ENCODE measurements at places on chromosomes 1 and 21. TPM values are rescaled to one million over a fixed set of nuclear protein-coding genes. Genes with fewer than 3 reads are reported as not detected.
A peak's percentile ranks its signal among the peaks of the same experiment; 100 is the strongest.

GRCh38 chr1:70084314-70084915, 121.0 kb downstream of the LRRC40 start:
- no peak overlapping the region for H3K27ac ChIP-seq
- H3K27me3 ChIP-seq: no peaks in the 10 kb centered on the region
- no peak for DNase-seq
- H3K4me3 ChIP-seq: no peak overlapping the region

The SLC5A3 gene
- total RNA-seq: 166 TPM

DNA sequence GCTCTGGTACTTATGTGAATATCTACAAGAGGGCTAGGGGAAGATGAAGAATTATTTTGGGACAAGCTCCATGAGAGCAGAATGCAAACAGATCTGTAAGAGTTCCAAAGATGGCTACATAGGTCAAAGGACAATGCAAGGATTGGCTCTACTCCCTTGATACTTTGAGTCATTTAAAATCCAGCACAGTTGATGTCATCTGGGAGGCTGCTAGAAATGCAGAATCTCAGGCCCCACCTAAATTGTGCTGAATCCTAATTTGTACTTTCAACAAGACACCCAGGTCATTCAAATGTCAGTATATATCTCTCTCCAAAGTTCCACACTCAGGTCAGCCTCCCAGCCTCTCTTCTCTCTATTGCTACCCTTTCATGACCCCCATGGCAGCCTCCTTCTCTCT, 23.7 kb upstream of the TADA1 start:
- no peak overlapping the region for H3K27ac ChIP-seq
- no peak overlapping the region for H3K4me3 ChIP-seq
- H3K36me3 ChIP-seq: no peaks in the 10 kb centered on the region
- H3K4me1 ChIP-seq: no peaks in the 10 kb centered on the region

DNA sequence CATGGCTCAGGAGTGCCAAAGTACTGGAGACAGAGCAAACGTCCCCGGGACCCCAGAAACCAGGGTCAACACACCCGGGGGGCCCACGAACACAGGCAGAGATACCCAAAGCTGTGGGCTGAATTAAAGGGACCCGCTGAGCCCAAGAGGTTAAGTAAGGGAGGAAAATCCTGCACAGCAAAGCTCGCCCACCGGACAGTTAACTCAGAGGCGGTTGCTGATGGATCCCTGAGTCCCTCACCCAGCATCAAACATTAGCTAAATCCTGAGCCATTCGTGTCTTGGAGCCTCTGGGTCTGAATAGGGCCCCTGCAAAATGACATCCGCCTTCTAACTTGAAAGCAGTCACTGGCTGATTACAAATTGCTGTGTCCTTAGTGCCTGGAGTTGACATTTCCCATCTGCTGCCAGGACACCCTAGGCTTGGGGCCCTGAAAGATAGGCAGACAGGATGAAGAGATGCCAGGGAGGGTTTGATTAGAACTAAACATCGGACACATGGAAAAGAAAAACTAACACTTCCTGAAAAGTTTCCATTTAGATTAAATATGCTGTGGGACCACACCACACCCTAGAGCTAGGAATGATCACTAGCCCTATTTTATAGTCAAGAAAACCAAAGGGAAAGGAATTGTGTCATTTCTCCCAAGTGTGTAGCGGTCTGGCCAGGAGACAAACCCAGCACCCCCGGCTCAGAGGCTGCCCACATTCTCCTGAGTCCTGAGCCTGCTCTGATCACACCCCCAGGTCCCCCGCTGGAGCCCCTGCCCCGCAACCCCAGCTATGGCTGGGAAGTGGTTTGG, 239.3 kb downstream of the NPHP4 start:
- no peaks in the 10 kb centered on the region for H3K27me3 ChIP-seq
- H3K36me3 ChIP-seq: no peaks in the 10 kb centered on the region
- no peak for DNase-seq
- H3K4me1 ChIP-seq: no peaks in the 10 kb centered on the region
- no peak overlapping the region for H3K4me3 ChIP-seq
- H3K27ac ChIP-seq: no peak overlapping the region

GRCh38 chr1:50047916-50048694, 24.4 kb upstream of the AGBL4 start:
- H3K27me3 ChIP-seq: peaks cover 6% of the 10 kb centered on the region
- no peaks in the 10 kb centered on the region for H3K36me3 ChIP-seq
- H3K4me1 ChIP-seq: no peaks in the 10 kb centered on the region
- no peak overlapping the region for H3K4me3 ChIP-seq
- peak; percentile 8 for DNase-seq
- H3K27ac ChIP-seq: no peak overlapping the region

DNA sequence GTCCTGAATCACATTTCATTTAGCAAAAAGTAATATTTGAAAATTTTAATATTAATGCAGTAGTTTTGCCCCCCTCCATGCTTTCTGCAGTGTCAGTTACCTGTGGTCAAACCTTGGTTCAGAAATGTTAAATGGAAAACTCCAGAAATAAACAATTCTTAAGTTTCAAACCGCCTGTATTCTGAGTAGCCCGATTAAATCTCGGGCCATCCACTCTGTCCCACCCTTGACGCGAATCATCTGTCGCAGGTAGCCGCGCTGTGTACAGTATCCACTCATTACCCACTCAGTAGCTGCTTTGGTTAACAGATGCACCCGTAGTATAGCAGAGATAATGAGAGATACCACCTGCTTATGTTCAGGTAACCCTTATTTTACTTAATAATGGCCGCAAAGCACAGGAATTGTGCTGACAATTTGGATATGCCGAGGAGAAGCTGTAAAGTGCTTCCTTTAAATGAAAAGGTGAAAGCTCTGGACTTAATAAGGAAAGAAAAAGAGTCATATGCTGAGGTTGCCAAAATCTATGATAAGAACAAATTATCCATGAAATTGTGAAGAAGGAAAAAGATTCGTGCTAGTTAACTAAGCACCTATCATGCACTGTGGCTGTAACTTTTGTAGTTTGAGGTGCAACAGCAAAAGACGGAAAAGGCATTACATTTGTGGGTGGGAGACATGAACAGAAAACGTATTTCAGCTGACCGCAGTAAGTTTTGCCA, 889 bp upstream of the SCYL3 start:
- DNase-seq: no peak
- H3K4me3 ChIP-seq: peak overlapping the region; percentile 10
- H3K27me3 ChIP-seq: no peaks in the 10 kb centered on the region
- peak overlapping the region; percentile 99 for H3K27ac ChIP-seq

DNA sequence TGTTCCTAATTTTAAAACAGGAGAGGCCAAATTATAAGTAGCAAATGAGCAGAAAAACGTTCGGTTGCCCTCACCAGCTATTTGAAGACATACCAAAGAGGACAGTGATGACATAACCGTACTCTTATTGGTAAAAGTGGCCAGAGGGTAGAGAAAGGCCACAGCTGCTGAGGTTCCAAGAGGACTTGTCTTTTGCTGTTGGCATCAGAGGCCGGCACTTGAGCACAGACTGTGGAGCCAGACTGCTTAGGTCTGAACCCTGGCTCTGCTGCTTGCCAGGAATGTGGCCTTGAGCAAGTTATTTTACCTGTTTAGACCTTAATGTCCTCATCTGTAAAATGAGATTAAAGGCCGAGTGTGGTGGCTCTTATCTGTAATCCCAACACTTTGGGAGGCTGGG, 14.9 kb downstream of the ETV3L start:
- no peaks in the 10 kb centered on the region for H3K36me3 ChIP-seq
- DNase-seq: no peak
- no peak overlapping the region for H3K4me3 ChIP-seq
- H3K27ac ChIP-seq: no peak overlapping the region
- H3K4me1 ChIP-seq: no peaks in the 10 kb centered on the region
- no peaks in the 10 kb centered on the region for H3K27me3 ChIP-seq

The AADACL3 gene
- not detected for total RNA-seq

The CADM3 gene
- total RNA-seq: 4.8 TPM

- no peak overlapping the region for H3K4me3 ChIP-seq
- H3K36me3 ChIP-seq: no peaks in the 10 kb centered on the region
- no peak for DNase-seq
- H3K27me3 ChIP-seq: no peaks in the 10 kb centered on the region
Measured at GRCh38 chr1:167460836-167461235, 57.5 kb downstream of the CD247 start.

- no peaks in the 10 kb centered on the region for H3K36me3 ChIP-seq
- H3K27ac ChIP-seq: no peak overlapping the region
- no peaks in the 10 kb centered on the region for H3K27me3 ChIP-seq
- no peaks in the 10 kb centered on the region for H3K4me1 ChIP-seq
- peak; percentile 22 for DNase-seq
Measured at GRCh38 chr1:92441697-92442342, 44.9 kb downstream of the GFI1 start.

DNA sequence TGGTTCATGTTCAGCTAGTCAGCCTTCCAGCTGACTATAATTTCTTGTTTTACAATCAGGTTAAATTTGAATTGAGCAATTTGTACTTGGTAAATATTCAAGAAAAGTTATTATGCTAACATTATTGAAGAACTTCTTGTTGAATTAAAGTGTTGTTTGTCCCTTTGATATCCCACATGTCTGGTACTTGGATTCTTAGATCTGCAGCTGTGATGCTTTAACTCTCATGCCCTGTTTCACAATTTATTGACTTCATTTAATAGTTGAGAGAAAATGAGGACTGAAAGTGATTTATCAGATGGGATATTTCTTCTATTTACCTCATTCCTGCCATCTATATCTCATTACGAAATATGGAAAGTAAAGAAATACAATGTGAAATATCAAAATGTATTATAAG, 92.8 kb downstream of the FASLG start:
- H3K4me1 ChIP-seq: no peaks in the 10 kb centered on the region
- no peak overlapping the region for H3K4me3 ChIP-seq
- no peak for DNase-seq
- H3K36me3 ChIP-seq: no peaks in the 10 kb centered on the region
- H3K27me3 ChIP-seq: no peaks in the 10 kb centered on the region
- H3K27ac ChIP-seq: no peak overlapping the region
